Heart left ventricle (tissue), 16 donors: ENCODE measurements at places on chromosomes 11 and 22. TPM values are rescaled to one million over a fixed set of nuclear protein-coding genes. Genes with fewer than 3 reads are reported as not detected.

GRCh38 chr11:85965202-85965601, 103.7 kb downstream of the PICALM start:
- peaks cover 29% of the 10 kb centered on the region for H3K4me1 ChIP-seq
- H3K36me3 ChIP-seq, result no peaks in the 10 kb centered on the region
- no peak overlapping the region for H3K27ac ChIP-seq
- H3K4me3 ChIP-seq, result no peak overlapping the region
- no peaks in the 10 kb centered on the region for H3K27me3 ChIP-seq

AMPD3 gene
- total RNA-seq, result 2.3 TPM

DNA sequence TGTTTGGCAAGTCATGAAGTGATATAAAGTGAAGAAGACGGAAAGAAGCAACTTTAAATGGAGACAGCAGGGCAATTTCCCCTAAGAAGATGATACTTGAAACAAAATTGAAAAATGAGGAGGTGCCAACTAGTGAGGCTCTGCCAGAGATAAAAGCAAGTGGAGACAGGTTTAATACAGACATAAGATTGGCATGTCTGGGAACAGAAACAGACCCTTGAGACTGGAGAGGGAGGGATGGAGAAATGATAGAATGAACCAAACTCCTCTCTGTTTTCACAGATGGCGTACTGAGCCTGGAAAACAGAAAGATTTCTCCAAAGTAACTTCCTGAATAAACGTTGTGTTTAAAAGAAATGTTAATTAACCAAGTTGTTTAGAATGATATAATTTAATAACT, 354.5 kb upstream of the ANO5 start:
- no peak overlapping the region for H3K4me3 ChIP-seq
- no peaks in the 10 kb centered on the region for H3K4me1 ChIP-seq
- no peaks in the 10 kb centered on the region for H3K27me3 ChIP-seq
- H3K36me3 ChIP-seq, result no peaks in the 10 kb centered on the region
- DNase-seq, result no peak
- H3K27ac ChIP-seq, result no peak overlapping the region

- H3K27ac ChIP-seq, result no peak overlapping the region
- peaks cover 5% of the 10 kb centered on the region for H3K4me1 ChIP-seq
- no peak for DNase-seq
- H3K27me3 ChIP-seq, result no peaks in the 10 kb centered on the region
- peaks cover 72% of the 10 kb centered on the region for H3K36me3 ChIP-seq
- no peak overlapping the region for H3K4me3 ChIP-seq
Observed at GRCh38 chr22:40324468-40325305, 21.6 kb upstream of the ADSL start.

DNA sequence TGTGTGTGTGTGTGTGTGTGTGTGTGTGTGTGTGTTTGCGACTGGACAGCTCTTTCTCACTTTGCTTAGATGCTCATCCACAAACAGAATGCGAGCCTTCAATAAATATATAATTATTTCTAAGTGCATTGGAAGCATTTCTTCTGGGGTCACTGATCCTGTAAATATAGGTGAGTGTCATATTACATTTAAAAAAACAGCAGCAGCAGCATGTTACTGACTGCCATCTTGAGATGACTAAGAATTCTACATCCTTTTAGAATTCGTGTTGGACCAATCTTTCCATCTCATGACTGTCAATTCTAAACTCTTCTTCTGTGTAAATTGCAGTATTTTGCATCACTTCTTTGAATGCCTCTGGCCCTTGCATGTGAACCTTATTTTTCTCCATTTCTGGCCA, 238.0 kb upstream of the DDI1 start:
- no peaks in the 10 kb centered on the region for H3K27me3 ChIP-seq
- H3K36me3 ChIP-seq, result no peaks in the 10 kb centered on the region
- H3K4me1 ChIP-seq, result peaks cover 16% of the 10 kb centered on the region
- H3K4me3 ChIP-seq, result no peak overlapping the region
- DNase-seq, result no peak
- H3K27ac ChIP-seq, result no peak overlapping the region
